ENCODE measurements at places on chromosomes 1 and 21. TPM values are rescaled to one million over a fixed set of nuclear protein-coding genes. Genes with fewer than 3 reads are reported as not detected.

Gene EDARADD
- 1.3 TPM for total RNA-seq

Gene CNN3
- total RNA-seq = 158 TPM

Gene TDRD10
- 0.82 TPM for total RNA-seq

Gene MPZ
- total RNA-seq = 1.1 TPM

Gene AMIGO1
- 10.1 TPM for total RNA-seq

Gene IL20
- not detected for total RNA-seq

Gene MPL
- total RNA-seq = not detected

Gene C1orf115
- 11.1 TPM for total RNA-seq

DNA sequence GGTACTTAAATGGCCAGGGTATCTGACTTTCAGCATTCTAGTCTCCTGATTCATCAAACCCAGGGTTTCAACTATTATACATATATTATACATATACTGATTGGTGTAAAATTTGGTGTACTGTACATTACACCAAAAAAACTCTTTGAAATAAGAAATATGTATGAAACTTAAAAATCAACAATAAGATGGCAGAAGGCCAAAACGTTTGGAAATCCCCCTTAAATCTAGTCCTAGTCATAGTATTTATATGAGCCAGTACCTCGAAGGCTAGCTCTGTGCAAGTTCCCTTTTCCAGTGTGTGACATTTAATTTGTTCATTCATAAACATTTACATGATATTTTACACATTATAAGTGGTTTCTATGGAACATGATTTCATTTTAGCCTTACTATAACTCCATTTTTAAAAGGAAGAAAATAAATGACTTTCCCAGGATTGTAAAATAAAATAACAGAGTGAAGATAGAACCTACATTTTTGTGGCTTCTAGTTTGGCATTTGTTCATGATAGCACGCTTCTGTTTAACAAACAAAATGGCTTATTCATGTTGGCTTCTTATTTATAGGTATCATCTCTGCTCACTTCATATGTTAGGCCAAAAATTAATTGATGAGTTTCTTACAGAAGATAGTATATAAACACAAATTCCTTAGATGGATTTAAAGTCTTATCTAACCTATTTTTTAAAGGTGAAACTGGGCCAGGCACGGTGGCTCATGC lies 18.8 kb upstream of the ZNF281 start:
- DNase-seq = no peak

- no peak for DNase-seq
These were observed 42.9 kb upstream of the IFFO2 start for GRCh38 chr1:18999359-18999758.

DNA sequence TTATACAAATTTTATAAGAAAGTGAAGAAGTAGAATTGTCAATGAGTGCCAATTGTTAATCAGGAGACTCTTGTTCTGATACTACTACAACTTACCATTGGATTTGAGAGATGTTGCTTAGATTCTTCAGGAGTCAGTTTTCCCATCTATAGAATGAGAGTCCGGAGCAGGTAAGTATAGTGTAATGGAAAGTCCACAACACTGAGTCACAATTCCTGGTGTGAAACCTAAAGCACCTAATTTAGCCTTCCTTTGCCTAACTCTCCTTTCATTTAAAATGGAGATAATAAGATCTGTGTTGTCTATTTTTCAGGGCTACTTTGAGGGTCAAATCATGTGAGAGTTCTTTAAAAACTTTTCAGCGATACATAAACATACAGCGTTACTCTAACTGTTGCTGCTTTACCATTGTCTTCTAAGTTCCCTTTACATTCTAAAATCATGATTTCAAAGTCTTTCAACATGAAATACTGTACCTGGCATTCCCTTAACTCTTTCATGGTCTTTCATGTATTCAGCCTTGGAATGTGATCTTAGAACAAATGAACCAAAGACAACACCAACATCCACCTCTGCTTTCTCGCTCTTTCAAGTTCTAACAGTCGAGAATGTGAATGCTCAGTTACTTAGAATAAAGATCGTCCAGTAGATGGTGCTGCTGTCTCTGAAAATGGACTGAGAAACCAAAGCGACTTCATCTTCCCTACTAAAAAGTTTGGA lies 90.9 kb downstream of the SLC30A10 start:
- DNase-seq = peak; percentile 3

GRCh38 chr1:110816945-110817344 lies 56.0 kb upstream of the CD53 start:
- DNase-seq = no peak

- DNase-seq = no peak
These were observed 210.3 kb downstream of the ASTN1 start for GRCh38 chr1:176954242-176954641.

- DNase-seq = no peak
These were observed 5.6 kb upstream of the KPRP start for GRCh38 chr1:152752225-152752624.

- no peak for DNase-seq
These were observed 39.7 kb downstream of the SLC35A3 start for GRCh38 chr1:100009458-100009857.

DNA sequence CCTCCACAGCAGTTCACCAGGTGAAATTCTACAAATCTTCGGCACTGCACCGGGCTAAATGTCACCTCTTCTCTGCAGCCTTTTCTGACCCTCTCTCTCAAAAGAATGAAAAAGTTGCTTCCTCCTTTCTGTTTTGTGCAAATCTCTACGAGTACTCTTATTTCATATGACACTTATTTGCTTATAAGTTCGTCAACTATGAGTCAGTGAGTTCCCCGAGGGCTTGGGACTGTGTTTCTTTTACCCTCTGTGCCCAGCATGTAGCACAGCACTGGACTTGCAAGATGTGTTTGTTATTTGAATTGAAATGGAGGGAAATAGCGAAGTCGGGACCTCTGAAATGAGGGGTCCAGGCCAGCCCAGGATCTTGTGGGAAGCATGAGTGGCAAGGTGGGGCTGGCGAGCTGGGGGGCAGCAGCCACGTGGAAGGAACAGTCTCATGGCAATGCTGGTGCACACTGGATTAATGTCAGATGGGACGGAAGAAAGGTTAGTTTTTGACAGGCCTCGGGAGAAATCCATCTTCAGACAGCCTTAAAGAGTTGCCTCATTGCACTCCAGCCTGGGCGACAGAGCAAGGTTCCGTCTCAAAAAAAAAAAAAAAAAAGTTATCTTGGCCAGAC lies 6.2 kb downstream of the SLC6A9 start:
- no peak for DNase-seq

GRCh38 chr1:57007948-57008347 lies 42.1 kb upstream of the C8B start:
- DNase-seq = no peak

DNA sequence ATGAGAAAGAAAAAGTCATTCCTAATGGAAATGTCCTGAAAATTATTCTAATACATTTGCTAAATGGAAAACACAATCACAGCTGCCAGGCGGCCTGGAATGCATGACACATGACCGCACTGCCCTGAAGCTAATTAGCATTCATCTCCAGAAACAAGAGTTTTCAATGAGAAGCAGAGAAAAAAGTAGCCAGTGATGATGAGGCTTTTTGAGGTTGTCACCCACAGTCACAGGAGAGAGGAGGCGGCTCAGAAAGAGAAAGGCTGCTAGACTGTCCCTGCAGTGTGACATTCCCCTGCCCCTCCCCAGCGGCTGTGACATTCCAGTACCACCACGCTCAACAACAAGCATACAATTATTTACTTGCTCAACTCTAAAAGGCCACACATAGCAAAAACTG lies 122.9 kb upstream of the KRTAP19-8 start:
- peak; percentile 32 for DNase-seq

DNA sequence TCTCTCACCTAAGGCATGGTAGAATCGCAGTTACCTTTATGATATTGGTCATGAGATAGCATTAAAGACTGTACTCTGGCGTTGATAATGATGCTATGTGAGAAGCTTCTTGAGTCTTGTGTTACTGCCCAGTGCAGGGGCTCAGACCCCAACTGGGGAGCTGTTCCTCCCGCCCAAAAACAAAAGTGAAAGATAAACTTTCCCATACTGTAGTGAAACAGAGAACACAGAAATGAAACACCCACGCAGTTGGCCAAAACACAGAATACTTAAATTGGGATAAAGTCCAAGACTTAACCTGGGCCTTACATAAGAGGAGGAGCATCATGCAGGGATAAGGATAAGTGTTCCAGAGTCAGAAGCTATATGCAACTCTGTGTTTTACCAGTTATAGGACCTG lies 130.6 kb downstream of the HHIPL2 start:
- DNase-seq = no peak

- no peak for DNase-seq
These were observed 29.1 kb downstream of the TBX15 start for GRCh38 chr1:118958937-118959631.

- DNase-seq = no peak
These were observed 185.3 kb upstream of the POU3F1 start for GRCh38 chr1:38231941-38232340.

DNA sequence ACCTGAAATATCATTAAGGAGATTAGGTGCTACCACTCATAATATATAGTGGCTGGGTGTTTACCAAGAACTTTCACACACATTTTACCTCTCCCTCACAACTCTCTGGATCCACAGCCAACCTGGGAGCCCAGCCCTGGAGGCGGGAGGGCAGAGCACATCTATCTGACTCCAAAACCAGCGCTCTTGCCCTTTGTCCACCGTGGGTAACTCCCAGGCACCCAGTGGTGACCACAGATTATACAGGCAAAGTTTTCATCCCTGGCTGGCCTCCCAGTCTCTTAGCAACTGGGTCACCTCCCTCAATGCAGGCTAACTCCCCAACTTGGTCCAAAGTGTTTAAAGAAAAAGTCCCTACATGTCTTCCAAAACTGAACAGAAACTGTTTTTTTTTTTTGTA lies 2.4 kb downstream of the PAQR7 start:
- no peak for DNase-seq

- no peak for DNase-seq
These were observed 111.3 kb downstream of the PATJ start for GRCh38 chr1:61853583-61853982.

- DNase-seq = no peak
These were observed 71.4 kb downstream of the DDR2 start for GRCh38 chr1:162703708-162704107.

- peak; percentile 7 for DNase-seq
These were observed 479 bp downstream of the SELENOF start for GRCh38 chr1:86913399-86913895.
